ENCODE measurements at places on chromosomes 2 and 18.

DNA sequence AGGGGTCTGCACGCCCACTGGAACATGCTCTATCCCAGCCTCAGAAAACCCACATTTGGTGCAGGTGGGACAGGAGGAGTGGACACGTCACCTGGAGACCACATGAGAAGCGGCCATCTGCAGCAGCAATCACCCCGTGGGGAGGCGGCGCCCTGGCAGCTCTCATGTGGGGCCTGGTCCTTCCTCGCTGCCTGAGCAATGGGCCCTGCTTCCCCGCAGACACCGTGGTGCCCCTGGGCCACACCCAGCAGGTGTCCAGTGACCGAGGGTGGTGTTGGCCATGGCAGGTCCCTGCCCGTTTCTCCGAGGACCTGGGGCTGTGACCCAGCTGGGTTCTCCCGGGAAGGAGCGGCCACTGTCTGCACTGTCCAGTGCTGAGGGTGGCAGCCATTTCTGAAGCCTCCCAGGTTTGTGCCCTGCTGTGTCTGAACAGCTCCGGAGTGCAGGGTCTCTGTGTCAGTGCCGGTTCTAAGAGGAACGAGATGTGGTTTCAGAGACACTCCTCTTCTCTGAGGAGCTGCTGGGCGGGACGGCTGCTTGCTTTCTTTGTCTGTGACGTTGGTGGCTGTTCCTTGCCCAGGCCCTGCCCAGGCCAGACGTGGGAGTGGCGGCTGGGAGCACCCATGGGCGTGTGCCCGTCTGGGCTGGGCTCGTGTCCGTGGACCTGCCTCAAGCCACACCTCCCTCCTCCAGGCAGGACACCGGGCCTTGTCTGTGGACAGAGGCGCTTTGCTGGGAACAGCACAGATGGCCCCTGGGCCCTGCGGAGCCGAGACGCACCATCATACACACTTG lies 44.8 kb downstream of the NFATC1 start:
- DNase-seq = no peak

DNA sequence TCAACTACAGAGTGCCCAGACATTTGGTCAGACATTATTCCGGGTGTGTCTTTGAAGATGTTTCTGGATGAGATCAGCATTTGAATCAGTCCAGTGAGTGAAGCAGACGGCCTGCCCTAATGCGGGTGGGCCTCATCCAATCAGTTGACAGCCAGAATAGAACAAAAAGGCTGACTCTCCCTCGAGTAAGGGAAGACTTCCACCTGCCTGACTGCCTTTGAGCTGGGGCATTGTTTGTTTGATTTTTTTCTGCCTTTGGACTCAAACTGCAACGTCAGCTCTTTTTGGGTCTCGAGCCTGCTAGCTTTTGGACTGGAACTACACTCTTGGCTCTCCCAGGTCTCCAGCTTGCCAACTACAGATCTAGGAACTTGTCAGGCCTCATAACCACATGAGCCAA lies 111.7 kb upstream of the AGAP1 start:
- DNase-seq = no peak

GRCh38 chr2:69054431-69054830 lies 41.5 kb downstream of the ANTXR1 start:
- no peak for DNase-seq

GRCh38 chr2:239630618-239631286 lies 229.9 kb upstream of the HDAC4 start:
- DNase-seq = no peak

DNA sequence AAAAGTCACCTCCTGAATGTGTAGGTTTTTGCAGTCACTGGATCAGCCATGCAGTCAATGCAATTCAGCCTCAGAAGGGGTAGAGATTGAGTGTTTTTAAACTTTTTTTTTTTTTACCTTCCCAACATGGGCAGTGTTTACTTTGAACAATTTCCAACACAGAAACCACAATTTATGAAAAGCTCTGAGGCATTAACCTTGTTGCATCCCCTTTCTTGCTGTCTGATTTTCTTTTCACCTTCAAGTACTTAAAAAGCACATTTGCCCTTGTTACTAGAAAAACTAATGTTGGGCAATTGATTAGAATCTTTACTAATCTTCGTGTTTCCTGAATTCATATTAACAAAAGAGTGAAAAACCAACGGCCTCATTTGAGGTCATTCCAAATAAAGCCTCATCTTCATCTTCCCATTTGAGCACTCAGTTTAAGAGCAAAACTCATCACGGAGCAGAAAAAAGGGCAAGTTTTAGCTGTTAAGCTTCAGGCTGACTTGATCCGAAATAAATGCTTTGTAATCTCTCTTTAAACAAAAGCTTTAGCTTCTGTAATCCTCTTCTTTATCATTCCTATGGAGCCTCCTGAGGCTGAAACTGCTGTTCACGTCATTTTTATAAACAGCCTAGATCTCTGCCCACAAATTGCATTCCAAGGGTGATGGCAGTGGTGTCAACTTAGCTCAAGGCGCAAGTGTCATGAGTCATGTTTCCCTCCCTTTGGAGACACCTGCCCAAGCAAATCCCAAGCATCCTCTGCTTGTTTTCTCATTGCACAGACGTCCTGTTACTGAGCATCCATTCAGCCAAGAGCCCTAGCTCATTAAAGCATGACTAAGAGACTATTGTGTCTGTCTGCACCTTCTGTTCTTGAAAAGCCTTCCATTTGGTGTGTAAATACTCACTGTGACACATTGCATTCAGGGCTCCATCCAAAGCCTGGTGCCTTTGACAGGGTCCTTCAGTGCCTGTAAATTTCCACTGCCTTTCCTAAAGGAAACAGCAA lies 107.7 kb downstream of the HNMT start:
- no peak for DNase-seq

DNA sequence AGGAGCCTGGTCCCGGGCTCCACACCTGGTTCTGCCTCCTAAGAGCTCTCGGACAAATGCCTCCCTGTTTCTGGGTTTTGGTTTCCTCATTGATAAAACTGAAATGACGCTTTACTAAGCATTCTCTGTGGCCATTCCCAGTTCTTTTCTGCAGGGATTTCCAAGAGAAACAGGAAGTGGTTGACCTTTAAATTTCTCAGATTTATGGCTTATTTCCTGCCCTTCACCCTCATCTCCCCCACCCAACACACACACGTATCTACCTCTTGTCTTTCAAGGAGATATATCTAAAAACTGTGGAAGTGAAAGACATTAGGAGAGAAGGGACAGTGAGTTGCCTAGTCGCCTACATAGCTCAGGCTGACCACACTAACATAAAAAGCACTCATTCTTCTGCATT lies 53.0 kb downstream of the PIEZO2 start:
- DNase-seq = no peak

DNA sequence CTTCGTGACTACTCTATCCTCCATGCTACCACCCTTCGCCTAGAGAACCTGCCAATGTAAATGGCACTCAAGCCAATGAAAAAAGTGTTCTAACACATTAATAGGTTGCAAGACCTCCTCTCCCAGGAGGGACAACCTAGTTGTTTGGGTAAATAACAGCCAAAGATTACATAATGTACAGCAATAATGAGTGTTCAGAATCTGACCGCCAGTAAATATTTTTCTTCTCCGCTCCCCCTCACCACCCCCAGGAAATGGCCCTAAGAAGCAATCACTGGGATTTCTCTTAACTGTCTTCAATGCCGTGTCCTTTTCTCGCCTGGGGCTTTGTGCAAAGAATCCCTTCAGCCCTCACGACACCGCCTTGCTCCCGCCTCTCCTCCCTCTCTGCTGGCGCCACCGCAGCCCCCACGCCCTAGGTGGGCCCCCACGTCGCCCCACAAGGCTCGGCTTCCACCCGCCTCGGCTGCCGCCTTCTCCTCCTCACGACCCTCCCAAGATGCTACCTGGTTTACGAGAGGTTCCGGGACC lies 458 bp downstream of the HYCC2 start:
- peak; percentile 18 for DNase-seq

DNA sequence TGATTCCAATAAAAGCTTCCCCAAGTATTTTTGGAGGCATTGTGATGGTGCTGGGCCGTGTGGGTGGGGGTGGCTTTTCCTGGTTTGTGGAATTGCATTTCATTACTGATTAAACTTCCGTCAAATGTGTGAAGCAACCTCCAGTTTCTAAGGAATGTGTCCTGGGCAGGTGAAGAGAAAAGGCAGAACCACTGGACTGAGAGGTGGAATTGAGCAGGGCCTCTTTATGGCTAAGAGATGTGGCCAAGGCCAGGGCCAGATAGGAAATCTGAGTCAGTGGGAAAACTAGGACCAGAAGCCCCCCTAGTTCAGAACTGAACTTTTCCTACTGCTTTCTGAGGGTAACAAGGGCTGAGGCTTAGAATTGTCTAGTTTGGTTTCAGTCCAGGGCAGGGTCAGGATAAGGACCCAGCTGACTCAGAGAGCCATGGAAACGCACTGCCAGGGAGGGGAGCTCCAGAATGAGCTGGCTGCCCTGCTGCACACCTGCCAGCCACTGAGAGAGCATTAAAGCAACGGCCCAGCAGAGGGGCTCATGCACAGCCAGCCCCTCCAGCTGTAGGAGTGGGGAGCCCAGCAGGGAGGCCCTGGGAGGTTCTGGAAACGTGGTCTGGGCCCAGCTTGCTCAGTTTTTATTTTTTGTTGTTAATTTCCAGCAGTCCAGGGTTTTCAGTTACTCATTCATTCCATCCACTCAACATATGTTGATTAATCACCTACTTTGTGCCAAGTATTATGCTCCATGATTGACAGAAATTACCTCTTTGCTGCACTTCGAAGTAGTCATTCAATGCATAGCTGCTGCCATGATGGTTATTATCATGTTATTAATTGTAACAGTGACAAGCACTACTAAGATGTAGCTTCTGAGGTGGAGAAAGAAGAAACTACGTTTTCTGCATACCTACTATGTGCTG lies 156.1 kb downstream of the MSH2 start:
- DNase-seq = no peak

DNA sequence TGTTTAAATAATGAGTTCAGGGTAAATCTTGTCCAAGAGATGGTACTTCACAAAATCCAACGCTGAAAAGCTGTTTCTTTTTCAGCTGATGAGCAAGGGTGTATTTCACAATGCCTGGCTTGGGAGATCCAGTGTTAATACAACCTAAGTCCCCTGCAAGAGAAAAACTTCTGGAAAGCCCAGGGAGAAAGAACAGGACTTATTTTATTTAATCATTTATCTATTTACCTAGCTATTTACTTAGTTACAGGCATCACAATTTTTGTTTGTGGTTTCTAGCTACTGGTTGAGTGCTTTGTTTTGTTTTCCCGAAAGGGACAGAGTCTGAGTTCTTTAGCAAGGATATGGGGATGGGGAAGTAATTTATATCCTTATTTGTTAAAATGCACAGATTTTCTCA lies 598.2 kb upstream of the SYT4 start:
- no peak for DNase-seq

GRCh38 chr18:8208716-8209115 lies 400.5 kb upstream of the RAB12 start:
- no peak for DNase-seq

DNA sequence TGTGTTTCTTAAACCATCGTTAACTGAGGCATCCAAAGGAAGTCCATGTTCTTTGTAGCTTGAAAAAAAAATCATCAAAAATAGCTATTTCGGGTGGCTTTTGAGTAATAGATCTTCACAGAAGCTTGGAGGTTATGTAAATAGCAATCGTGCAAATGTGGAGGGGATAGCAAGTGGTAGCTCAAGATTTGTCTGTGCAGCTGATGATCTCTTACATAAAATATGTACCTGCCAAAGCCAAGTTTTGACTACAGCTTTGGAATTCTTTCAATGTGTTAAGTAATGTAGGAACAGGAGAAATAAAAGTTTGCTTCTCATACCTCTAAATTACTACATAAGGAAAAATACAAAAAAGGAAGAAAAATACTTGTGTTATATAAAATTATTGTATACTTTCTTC lies 1432.0 kb downstream of the DPP10 start:
- no peak for DNase-seq

DNA sequence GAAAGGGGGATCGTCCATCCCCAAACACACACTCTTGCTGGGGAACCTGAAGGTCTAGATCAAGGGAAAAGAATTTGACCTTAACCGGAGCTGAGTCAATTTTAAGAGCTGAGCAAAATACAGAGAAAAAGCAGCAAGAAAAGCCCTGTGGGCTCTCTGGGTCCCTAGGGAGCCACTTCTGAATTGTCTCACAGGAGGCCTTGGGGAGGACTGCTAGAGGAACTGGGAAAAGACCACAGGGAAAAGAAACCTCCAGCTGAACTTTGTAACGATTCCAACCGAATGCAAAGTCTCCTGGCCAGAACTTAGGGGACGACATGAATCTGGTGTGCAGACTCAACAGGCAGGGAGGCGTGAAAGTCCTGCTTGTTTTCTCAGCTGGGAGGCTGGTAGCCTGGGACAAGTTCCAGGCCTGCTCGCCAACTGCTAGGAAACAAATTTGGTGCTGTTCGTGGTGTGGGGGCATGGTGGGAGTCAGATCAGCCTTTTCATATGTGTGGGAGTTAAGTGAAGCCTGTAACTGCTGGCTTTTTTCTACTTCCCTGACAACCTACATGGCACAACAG lies 644.6 kb upstream of the CNTNAP5 start:
- no peak for DNase-seq

- DNase-seq = no peak
Observed at GRCh38 chr2:142012797-142013196, 118.0 kb downstream of the LRP1B start.

- DNase-seq = no peak
Observed at GRCh38 chr2:179440642-179441251, 176.1 kb upstream of the SESTD1 start.

GRCh38 chr2:196233021-196233804 lies 61.8 kb upstream of the STK17B start:
- no peak for DNase-seq

GRCh38 chr18:55588870-55589595 lies 1.0 kb upstream of the TCF4 start:
- DNase-seq = no peak

GRCh38 chr2:156673333-156673615 lies 237.1 kb downstream of the GPD2 start:
- no peak for DNase-seq

DNA sequence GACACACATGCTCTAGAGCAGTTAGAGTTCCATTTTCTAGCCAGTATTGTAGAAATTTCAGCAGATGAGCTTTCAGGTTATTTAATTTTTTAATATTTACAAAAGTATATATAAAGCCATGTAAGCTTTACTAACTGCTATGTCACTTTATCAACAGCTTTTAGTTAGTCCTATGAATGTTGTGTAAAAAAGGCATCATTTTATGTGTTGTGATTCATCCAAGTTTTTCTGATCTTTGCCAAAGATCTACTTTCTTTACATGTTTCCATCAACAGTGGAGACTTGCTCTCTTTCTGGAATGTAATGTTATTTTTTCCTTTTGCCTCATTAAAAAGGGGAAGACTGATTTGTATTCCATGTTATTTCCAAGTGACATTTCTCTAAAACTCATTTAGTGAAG lies 125.2 kb upstream of the TFPI start:
- DNase-seq = no peak

- no peak for DNase-seq
Observed at GRCh38 chr2:98715812-98716451, 15.0 kb downstream of the MGAT4A start.

Measured in stimulated activated CD4-positive, alpha-beta T cell treated with anti-CD3 and anti-CD28 coated beads, Interleukin-12 subunit alpha, Interleukin-12 subunit beta, amount 100 ng/mL, for 24 hours (primary cell).